ENCODE measurements at places on chromosomes 4 and X.

- DNase-seq: peak; percentile 8
These were observed 17.9 kb upstream of the ADD1 start for GRCh38 chr4:2825740-2826139.

DNA sequence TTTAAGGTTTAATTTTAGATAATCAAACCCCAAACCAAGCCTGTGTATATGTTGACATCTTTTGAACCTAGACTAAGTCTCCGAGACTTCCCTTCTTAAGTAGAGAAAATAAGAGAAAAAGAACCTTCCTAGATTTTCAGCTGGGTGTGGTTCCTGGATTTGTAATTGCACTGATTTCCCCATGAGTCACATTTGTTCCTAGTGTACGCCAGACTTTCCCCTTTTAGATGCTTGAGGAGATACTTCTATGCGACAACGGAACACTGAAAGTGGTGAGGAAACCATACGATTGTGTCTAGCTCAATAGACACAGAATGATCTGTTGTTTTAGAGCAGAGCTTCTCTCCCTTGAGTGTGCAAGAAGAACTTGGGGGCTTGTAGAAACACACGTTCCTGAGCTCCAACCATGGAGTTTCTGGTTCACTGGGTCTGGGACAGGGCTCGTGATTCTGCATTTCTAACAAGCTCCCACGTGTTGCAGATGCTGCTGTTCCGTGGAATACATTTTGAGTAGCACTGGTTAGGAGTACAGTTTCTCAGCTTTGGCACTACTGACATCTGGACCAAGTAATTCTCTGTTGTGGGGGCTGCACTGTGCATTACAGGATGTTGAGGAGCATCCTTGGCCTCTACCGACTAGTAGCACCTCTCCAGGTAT lies 87.1 kb downstream of the AMELX start:
- DNase-seq: no peak

DNA sequence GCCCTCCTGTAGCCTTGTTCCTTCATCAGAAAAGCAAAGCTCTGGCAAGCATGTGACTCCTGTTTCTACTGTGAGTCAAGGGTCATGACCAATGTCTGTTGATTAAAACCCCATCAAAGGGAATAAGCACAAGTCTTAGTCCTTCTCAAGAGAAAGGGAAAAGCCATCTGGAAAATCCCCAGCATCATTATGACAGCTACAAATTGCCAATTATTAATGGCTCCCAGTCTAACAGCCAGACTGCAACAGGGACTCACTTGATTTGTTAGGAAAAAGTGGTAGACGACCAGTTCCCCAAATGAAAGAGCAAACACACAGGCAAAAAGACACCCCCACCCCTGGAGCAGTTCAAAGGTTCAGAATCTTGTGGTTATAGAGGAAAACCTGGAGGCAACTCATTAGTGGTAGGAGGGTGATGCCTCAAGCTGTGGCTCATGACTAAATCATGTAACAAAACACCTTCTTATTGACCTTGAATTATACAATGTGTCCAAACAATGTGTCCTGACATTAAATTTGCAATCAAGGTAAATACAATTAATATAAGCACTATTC lies 315.7 kb downstream of the HNRNPD start:
- no peak for DNase-seq

DNA sequence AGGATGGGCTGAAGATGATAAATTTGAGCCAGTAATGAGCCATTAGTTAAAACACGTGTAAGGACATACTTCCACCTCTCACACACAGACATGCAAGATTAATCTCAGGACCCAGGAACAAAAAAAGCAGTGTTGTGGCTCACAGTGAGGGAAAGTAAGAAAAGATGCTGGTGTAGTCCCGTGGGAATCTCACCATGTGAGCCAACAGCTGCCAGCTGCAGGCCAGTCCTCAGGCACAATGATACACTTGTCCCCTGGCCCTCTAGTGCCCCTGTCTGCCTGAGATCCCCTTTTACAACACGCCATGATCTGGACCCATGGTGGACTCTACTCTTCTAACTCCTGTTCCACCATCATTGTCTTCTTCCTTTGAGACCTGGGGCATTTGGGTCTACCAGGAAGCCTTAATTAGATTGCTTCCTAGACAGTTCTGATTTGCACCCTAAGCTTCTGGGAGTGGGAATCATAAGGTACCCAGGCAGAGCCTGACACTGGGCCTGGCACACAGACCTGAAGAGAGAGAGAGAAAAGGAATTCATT lies 194.7 kb downstream of the STIM2 start:
- no peak for DNase-seq

GRCh38 chrX:153750127-153750774 lies 13.8 kb upstream of the PLXNB3 start:
- no peak for DNase-seq

GRCh38 chr4:121951521-121952110 lies at the start of gene TRPC3:
Gene TRPC3, minus strand, starts transcription at chr4:121952060. Its CDS starts 380 bp downstream, at chr4:121951680.
- DNase-seq: no peak

DNA sequence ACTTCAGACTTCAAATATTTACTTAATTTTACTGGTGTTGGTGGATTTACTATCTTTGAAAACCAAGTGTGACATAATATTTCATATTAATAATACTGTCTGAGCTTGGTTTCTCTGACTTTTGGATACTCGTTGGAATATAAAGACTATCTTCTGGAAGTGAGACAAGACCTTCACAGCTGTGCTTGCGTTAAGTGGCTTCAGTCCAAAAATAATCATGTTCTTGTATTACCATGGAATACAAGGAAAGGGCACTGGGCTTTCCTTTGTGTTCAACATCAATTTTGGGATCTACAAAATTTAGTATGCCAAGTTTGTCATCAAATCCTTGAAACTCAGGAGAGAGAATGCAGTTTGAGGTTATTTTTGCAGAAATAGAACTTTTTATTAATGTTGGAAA lies 712.4 kb upstream of the LCORL start:
- no peak for DNase-seq

GRCh38 chr4:7226439-7226838 lies 34.1 kb downstream of the SORCS2 start:
- DNase-seq: no peak

- DNase-seq: no peak
These were observed 69.9 kb upstream of the FBXW7 start for GRCh38 chr4:152605641-152606335.

DNA sequence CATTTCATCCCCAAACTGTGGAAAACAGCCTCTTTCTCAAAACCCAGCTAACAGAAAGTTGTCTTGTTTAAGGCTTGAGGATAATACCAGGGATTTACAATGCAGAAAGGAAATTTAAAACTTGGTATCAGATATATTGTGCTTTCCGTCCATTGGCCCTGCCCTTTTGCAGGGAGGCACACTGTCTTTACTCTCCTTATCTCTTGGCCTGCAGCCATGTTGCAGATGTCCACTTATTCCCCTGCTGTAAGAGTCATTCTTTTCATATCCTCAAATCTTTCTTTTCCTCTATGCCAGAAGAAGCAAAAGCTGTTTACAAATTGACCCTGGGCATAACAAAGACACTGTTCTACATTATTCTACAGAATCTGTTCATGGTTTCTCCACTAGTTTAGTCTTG lies 75.6 kb upstream of the DYNLT3 start:
- no peak for DNase-seq

GRCh38 chrX:103608306-103608963 lies 672 bp downstream of the TCEAL3 start:
- no peak for DNase-seq

DNA sequence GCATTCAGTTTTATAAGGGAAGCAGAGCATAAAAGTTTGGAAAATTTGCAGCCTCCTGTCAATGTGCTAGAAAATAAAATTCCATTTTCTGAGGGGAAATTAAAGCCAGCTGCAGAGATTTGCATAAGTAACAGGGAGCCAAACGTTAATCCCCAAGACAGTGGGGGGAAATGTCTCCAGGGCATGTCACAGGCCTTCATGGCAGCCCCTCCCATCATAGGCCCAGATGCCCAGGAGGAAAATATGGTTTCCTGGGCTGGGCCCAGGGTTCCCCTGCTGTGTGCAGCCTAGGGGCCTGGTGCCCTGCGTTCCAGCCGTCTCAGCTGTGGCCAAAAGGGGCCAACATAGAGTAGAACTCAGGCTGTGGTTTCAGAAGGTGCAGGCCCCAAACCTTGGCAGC lies 9.3 kb downstream of the RNF4 start:
- DNase-seq: no peak

GRCh38 chr4:37095925-37096324 lies 148.6 kb upstream of the NWD2 start:
- DNase-seq: no peak

DNA sequence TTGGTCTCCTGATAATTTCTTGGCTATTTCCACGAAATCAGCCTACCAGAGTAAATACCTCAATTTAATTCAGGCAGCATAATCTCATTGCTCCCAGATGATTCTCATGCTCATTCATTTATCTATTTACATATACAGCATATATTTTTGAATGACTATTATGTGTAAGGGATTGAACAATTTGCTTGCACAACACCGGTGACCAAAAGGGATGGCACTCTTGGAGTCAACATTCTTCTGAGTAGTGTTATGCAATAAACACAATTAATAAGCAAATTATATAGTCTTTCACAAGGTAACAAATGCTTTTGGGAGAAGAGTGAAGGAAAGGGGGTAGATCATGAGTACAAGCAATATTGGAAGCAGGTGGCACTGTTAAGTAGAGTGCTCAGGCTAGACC lies 1015.3 kb downstream of the ARAP2 start:
- no peak for DNase-seq

GRCh38 chr4:58739275-58739674 lies 1629.1 kb upstream of the IGFBP7 start:
- DNase-seq: no peak

DNA sequence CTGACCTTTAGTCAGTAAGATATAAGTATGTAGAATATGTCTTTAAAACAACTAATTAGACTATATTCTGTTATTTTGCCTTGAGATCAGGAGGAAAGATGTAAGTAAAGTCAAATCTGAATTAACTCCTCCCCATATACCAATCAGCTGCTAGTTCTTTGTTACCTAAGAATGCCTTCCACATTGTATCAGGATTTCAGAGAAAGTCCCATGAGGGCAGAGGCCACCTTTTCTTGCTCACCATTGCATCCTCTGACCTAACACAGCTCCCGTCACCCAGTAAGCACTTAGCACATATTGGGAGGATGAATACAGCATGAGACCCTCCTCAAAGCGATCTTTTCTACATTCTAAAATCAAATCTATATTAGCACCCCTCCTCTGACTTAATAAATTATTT lies 87.0 kb downstream of the COL25A1 start:
- DNase-seq: no peak

GRCh38 chrX:134717698-134718097 lies 59.4 kb upstream of the PLAC1 start:
- no peak for DNase-seq
